ENCODE measurements at places on chromosomes 6 and 20.
A peak's percentile ranks its signal among the peaks of the same experiment; 100 is the strongest.

- DNase-seq: no peak
These were observed 352.5 kb upstream of the PRND start for GRCh38 chr20:4369119-4369797.

DNA sequence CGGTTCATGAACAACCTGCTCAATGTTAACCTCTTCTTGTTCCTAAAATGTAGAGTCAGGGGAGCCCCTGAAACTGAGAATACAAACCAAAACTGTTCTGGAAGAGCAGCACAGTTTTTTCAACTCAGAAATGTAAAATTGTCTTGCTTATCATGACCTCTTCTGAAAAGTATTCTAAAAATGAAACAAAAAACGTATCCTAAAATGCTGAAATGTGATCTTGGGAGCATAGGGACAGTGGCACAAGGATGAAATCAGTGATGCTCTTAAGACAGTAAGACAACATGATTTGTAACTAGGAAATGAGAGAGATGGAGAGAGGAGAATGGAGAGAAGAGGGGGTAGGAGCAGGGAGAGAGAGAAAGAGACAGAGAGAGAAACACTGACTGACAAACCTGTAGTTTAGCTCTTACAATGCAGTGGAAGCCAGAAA, 27.5 kb downstream of the NCOA7 start:
- no peak for DNase-seq

GRCh38 chr6:111805511-111806164, 67.6 kb downstream of the FYN start:
- no peak for DNase-seq

DNA sequence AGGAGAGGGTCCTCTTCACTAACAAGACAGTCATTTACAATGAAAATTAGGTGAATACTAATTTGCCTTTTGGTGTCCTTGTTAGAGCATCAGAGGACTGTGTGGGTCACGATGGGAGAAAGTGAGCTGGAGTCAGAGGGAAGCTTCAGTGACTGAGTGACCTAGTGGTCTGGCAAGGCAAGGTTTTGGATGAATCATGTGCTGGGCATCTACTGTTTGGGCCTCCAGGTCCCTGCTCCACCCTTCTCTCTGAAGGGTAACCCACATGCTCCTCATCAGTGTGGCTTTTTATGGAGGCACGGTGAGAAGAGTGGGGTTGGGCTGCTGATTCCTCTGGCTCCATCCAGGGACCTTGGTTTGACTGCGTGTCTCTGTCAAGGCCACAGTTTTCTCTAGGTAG, 60.5 kb upstream of the EXOC2 start:
- no peak for DNase-seq

- DNase-seq: peak; percentile 85
These were observed 1.1 kb upstream of the TPD52L2 start for GRCh38 chr20:63863798-63864544.

DNA sequence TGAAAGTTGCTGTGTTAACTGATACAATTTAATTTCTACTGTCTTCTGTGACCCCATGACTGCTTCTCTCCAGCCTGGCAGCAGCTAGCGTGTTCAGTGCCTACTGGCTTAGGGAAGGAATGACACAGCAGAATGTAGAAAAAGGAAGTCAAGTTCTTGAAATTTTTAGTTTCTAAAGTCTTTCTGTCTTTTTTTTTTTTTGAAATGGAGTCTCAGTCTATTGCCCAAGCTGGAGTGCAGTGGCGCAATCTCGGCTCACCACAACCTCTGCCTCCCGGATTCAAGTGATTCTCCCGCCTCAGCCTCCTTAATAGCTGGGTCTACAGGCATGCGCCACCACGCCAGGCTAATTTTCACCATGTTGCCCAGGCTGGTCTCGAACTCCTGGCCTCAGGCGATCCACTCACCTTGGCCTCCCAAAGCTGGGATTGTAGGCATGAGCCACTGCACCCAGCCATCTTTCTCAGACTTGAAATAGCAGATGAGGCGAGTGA, 39.3 kb downstream of the PCNA start:
- no peak for DNase-seq

DNA sequence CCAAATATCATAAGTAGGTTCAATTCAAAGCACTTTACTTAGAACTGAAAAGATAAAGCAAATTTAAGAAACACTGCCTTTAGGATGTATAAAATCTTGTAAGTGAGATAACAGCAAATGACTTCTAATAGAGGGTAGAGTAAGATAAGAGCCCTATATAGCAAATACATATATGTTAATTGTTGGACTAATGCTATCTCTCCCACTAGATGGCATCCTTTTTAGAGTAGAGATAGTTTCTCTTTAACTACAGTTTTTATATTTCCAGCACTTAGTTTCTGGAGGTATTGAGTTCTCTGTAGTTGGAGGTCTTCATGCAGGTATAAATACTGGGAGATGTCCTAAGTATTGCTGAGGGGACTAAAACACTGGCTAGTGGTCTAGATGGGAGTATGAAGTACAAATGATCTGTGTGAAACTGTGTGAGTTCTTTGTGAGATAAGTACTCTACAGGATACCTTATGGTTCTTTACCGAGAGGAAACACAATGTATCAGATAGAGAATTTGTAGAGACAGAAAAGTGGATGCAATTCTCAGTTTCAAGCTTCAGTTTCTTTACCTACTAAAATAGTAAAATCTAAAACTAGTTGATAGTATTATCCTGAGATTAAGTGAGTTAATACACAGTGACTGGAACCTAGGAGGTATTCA, 399.3 kb downstream of the KHDRBS2 start:
- DNase-seq: no peak

- no peak for DNase-seq
These were observed 177.9 kb downstream of the MBOAT1 start for GRCh38 chr6:20034408-20034769.

GRCh38 chr20:59403261-59403961, 103.0 kb downstream of the EDN3 start:
- DNase-seq: peak; percentile 41

GRCh38 chr6:157757430-157758403, 65.3 kb upstream of the SNX9 start:
- DNase-seq: no peak

GRCh38 chr6:111710911-111711310, 105.2 kb upstream of the TRAF3IP2 start:
- DNase-seq: no peak

- peak; percentile 78 for DNase-seq
These were observed 21.6 kb upstream of the MTRF1L start for GRCh38 chr6:153023977-153024708.

DNA sequence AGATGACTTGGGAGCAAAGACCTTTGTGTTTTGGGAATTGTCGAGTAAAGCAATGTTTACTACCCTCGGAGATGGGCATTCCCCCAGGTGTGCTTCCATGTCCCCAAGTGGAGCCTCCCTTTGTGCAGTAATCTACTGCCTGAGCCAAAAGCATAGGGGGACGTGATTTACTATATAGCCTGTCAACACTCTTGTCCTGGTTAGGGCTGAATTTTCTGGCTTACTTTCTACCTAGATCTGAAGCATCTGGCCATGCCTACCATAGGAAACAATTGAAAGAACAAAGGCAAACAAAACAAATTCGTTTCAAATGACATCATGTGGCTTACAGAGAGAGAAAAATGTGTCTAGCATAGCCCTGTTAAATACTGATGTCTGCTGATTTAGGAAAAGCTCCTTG, 350.6 kb downstream of the SAMD5 start:
- DNase-seq: no peak

Data from cerebellar cortex (tissue), 1 donor.